ENCODE measurements at places on chromosomes 16 and 17.

DNA sequence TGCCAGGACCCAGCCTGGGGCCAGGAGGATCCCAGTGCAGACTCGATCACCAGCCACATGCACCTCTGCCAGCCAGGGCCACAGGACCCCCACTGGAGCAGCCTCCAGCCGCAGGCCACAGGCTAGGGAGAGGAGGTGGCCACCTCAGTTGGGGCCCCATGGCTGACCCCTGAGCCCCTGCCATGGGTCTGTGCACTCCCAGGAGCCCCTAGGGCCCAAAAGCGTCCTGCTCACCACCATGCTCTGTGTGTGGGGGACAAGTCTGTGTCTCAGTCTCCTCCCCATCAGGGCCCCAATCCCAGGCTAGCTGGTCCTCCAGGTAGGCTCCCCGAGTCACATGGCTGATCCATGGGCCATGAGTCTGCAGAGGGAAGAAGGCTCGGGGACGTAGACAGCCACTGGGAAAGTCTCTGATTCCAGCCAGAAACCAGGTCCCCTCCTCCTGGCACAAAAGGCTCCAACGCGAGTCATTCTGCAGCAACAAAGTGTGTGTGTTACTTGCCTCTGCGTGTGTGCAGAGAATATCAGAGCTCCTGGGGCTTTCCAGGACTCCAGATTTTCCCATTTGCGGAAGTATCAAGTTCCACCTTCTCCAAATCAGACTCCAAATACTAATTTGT lies 6.1 kb upstream of the PRSS8 start:
- peak; percentile 34 for DNase-seq

- DNase-seq, result no peak
Observed at GRCh38 chr17:1898332-1898731, 68.5 kb downstream of the RPA1 start.

DNA sequence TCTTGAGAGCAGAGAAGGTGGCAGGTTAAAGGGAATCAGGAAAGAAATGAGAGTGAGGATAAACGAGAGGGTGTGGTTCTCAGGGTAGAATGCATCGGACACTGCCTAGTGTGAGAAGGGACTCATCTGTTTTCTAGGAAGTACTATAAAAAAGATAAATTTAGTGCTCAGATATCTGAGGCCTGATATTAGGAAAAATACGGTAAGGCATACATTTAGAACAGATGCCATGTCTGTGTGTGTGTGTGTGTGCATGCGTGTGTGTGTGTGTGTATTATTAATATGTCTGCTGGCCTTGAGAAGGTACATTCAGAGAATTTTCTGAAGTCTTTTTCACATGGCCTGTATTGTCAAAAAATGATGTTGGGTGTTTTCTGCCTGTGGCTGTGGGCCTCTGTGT lies 414.8 kb downstream of the MAF start:
- no peak for DNase-seq

GRCh38 chr16:81537721-81538561 lies 93.3 kb downstream of the CMIP start:
- DNase-seq, result no peak

GRCh38 chr17:43694081-43694870 lies 32.6 kb upstream of the MEOX1 start:
- peak; percentile 86 for DNase-seq

- DNase-seq, result peak; percentile 99
Observed at GRCh38 chr17:29293890-29294579, at the start of gene NUFIP2. TSS of gene NUFIP2 (minus strand) at chr17:29294148. CDS start at chr17:29294059, 89 bp downstream.

GRCh38 chr17:2780256-2780655 lies 16.0 kb upstream of the RAP1GAP2 start:
- no peak for DNase-seq

GRCh38 chr16:23855010-23855409 lies 19.2 kb downstream of the PRKCB start:
- no peak for DNase-seq

DNA sequence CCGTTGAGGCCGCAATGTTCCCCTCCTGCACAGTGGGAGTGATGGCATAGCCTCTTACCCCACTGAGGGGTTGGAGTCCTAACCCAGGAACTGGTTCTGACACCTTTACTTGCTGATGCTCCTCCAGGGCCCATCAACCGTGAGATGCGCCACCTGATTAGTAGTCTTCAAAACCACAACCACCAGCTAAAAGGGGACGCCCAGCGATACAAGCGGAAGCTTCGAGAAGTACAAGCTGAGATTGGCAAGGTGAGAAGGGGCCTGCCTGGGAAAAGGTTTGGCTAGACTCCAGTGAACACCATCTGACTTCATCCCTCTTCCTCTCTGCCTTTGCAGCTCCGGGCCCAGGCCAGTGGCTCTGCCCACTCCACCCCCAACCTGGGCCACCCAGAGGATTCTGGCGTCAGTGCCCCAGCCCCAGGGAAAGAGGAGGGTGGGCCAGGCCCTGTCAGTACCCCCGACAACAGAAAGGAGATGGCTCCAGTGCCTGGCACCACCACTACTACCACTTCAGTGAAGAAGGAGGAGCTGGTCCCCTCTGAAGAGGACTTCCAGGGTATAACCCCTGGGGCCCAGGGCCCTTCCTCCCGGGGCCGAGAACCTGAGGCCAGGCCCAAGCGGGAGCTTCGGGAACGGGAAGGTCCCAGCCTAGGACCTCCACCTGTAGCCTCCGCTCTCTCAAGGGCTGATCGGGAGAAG lies 5.8 kb downstream of the RNF40 start:
- DNase-seq, result no peak

GRCh38 chr16:80875616-80876015 lies 71.2 kb upstream of the CDYL2 start:
- no peak for DNase-seq

DNA sequence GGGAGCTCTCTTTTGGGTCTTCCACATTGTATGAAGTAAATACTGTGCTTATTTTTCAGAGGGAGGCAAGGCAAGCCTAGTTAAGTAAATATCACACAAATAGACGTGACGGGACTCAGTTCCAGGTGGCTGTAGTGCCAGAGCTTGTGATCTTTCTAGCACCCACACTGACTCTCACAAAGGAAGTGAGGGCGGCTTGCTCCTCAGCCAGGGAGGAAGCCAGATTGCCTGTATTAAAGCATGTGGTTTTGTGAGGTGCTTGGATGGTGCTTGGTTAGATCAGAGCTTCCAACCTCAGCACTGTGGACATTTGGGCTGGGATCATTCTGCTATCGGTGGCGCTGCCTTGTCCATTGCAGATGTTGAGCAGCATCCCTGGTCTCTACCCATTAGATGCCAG lies 80.1 kb downstream of the VAT1L start:
- DNase-seq, result peak; percentile 43

DNA sequence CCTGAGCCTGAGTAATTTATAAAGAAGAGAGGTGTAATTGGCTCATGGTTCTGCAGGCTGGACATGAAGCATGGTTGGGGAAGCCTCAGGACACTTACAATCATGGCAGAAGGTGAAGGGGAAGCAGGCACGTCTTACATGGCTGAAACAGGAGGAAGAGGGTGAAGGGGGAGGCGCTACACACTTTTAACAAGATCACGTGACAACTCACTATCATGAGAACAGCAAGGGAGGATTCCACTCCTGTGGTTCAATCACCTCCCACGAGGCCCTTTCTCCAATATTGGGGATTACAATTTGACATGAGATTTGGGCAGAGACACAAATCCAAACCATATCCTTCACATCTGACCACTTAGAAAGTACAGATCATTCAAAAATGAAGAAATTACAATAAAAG lies 110.6 kb upstream of the SHISA6 start:
- DNase-seq, result no peak

DNA sequence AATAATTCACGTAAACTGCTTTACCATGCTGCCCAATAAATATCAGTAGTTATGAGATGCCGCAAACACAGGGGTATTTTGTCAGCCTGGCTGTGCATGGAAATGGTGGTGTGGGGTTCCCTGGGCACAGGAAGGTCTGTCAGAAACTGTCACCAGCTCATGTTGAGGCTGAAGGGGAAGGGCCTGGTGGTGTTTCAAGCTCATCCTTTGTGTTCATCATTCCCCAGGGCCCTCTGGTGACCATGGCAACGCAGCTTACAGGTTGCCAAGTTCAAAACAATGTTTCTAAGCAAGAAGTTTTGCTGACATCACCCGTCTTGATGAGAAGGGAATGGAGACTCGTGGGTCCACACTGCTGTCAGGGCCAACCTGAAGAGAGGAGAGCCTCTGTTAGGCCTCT lies 348.9 kb upstream of the C16orf82 start:
- no peak for DNase-seq

DNA sequence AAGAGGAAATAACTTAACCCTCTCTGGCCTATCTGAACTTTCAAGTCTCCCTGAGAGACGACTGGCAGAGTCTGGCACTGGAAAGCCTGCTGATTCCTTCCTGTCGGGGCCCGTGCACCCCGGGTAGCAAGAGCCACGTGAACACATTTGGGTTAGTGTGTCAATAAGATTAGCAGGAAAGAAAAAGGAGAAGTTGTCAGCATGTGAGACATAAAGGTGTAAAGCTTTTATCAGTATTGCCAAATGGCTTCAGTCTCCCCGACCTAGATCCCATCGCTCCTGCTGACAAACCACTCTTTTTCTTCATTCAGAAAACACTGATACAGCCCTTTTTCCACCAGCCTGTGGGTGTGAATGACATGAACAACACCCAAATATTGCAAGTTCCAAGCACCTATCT lies 74.4 kb downstream of the CCT6B start:
- no peak for DNase-seq

DNA sequence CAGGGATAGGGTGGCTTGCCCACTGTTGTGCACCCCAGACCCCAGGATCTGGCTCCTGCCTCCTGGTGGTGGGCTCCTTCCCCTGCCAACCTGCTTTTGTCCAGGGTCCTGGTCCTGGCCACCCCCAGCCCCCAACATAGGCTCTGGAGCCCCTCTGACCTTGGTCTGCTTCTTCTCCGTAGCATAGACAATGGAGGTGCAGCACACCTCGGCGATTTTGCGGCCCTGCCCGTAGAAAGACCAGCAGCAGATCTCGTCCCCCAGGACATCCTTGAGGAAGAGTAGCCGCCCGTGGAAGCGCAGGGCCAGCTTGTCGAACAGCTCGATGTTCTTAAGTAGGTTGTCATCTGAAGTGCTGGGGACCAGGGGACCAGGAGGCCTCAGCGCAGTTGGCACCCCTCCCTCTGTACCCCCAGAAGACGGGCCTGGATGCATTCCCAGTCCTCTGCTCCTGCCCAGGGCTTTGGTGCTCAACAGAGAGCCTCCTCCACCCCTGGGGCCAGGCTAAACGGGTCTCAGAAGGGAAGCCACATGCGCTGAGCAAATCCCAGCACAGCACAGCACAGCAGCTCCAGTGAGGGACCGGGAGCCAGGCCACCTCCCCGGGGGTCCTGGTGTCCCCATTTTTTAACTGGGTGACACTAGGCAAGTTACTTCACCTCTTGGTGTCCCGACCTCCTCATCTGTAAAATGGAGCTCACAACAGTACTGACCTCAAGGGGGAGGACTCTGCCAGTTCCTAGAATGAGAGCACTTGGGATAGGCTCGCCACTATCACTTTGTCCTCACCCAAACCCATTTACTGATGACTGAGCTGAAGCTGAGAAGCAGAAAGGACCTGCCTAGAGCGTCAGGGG lies 10.8 kb downstream of the ASPHD1 start:
- no peak for DNase-seq

GRCh38 chr16:29743827-29744531 lies 1.8 kb downstream of the C16orf54 start:
- DNase-seq, result peak; percentile 61
